T-cell (primary cell): ENCODE measurements at places on chromosomes 12 and 14.

- DNase-seq, result no peak
Observed at GRCh38 chr14:68791902-68792677, 777 bp downstream of the ZFP36L1 start.

- DNase-seq, result no peak
Observed at GRCh38 chr14:23299211-23299957, 3.3 kb downstream of the PPP1R3E start.

DNA sequence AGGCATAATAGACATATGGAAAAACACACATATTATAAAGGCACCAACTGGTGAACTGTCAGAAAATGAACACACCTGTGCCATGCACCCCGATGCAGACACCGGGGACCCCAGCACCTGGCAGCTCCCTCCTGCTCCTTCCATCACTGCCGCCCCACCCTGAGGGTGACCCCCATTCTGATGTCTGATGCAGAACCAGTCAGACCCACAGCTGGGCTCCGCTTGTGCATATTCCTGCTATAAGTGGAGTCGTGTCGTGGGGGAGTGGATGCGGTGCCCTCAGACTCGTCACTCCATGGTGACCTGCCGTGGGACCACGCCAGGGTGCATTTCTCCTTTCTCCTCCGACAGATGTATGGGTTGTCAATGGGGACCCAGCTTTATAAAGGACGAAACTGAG lies 45.7 kb upstream of the MEG3 start:
- DNase-seq, result no peak

GRCh38 chr12:19215115-19215514 lies 85.6 kb downstream of the PLEKHA5 start:
- no peak for DNase-seq

DNA sequence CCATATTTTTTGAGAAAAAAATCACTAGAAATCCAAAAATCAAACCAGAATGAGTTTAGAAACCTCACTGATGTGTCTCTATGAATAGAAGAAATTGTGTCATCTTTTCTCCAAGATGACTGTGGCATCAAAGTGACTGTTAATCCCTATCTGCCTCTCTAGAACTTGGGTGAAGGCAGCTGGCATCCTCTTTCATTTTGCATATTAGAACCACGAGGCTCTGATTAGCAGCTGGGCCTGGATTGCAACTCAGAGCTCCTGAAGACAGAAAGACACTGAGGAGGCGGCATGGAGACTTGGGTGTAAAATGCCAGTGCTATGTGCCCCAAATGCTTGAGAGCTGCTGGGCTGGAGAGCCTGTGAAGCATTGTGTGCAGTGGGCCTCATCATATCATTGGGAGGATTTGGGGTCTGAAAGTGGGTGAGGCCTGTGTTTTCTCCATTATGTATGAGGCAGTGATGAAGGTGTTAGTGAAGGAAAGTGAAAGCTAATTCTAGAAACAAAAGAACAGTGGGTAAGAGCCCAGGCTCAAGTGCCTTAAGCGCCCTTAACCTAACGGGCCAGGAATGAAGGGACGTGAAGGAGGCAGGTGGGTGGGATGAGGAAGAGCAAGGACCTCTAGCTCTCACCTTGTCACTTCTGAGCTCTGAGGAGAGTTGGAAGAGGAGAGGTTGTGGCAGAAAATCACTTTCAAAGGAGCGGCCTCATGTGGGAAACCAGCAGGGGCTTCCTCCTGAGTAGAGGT lies 26.2 kb downstream of the NKX2-8 start:
- DNase-seq, result no peak

GRCh38 chr12:5611162-5611561 lies 179.3 kb downstream of the NTF3 start:
- no peak for DNase-seq

- no peak for DNase-seq
Observed at GRCh38 chr12:46470036-46470627, 97.6 kb upstream of the SLC38A2 start.

GRCh38 chr12:62711631-62712241 lies 223.2 kb downstream of the PPM1H start:
- DNase-seq, result no peak

DNA sequence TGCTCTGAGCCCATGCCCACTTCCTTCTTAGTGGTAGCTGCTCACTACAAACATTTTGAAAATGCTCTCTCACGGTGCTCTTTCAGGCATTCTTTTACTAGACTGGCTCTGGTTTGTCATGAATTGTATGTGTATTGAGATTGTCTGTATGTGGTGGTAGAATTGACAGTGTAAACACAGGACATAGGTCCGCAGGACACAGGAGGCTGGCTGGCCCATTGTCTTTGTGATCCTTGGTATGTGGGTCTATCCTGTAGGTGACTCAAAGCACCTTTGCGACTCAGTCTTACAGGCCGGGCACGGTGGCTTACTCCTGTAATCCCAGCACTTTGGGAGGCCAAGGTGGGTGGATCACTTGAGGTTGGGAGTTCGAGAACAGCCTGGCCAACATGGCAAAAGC lies 250.9 kb downstream of the C12orf75 start:
- no peak for DNase-seq

- DNase-seq, result no peak
Observed at GRCh38 chr12:69936766-69937165, 111.7 kb downstream of the MYRFL start.

- DNase-seq, result peak; percentile 48
Observed at GRCh38 chr12:89862511-89863445, 154.1 kb upstream of the ATP2B1 start.

DNA sequence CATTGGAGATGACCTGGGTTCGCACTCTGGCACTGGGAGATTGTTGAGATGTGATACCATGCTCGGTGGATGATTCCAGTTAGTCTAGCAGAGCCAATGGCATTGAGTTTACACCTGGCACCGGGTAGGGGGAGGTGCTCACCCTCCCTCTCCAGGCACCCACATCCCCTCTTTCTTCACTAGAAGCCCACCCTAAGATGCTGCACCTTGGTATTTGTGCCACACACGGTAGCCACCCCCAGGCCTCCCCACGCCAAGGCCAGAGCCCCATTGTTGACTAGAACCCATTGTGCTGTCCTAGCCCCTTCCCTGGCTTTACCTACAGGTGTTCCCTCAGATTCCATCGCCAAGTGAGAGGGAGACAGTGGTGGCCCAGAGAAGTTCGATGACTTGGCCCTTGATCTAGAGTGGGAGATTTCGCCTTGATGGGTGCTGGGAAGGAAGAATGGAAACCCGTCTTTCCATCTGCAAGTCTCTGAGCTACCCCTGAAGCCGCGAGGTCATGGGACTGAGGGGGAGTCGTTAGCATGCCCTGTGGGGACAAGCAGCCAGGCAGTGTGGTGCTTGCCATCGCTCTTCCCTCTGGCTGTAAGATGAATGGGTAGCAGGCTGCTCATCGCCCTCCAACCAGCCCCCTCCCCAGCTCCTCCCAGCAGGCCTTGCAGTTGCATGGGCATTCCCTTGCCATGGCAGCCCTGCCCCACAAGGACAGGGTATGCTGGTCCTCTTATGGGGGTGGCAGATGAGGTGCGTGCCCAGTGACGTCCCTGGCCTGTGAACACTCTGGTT lies 8.7 kb downstream of the CCND2 start:
- no peak for DNase-seq

GRCh38 chr12:6667559-6668210 lies 4.8 kb upstream of the ING4 start:
- DNase-seq, result no peak

DNA sequence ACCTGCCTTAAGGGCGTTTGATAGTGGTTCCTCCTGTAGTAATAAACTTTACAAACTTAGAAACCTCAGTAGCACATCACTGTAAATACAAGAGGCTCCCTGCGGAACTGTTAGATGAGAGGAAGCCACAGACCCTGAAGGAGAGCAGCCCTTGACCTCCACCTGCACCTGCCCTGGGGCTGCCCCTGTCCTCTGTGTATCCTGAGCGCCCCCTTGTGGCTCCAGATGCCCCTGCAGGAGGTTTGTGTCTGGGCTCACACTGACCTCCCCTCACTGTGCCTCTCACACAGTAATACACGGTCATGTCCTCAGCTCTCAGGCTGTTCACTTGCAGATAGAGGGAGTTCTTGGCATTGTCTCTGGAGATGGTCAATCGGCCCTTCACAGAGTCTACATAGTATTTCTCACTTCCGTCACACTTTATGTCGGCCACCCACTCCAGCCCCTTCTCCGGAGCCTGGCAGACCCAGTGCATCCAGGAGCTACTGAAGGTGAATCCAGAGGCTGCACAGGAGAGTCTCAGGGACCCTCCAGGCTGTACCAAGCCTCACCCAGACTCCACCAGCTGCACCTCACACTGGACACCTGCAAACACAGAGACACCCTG lies 1059.8 kb downstream of the TMEM121 start:
- peak; percentile 49 for DNase-seq

- no peak for DNase-seq
Observed at GRCh38 chr12:31962076-31962475, 2.9 kb downstream of the RESF1 start.

GRCh38 chr12:47234576-47235141 lies 154.9 kb upstream of the AMIGO2 start:
- no peak for DNase-seq

DNA sequence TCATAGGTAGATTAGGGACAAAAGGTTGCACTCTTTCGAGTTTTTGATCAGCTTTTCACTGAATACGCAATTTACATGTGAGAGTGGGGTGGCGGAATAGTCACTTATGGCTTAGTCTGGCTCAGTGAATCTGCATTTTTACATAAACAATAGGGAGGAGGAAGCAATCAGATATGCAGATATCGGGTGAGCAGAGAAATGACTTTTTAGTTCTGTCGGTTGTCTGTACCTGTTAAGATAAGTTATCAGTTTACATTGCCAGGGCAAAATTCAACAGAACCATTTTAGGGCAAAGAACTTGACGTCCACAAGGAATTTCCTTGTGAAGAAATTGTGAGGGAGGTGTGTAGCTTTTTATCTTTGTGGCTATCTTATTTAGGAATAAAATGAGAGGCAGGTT lies 15.4 kb upstream of the EGLN3 start:
- DNase-seq, result no peak

GRCh38 chr14:64998455-64998931 lies 11.8 kb downstream of the FNTB start:
- DNase-seq, result no peak

DNA sequence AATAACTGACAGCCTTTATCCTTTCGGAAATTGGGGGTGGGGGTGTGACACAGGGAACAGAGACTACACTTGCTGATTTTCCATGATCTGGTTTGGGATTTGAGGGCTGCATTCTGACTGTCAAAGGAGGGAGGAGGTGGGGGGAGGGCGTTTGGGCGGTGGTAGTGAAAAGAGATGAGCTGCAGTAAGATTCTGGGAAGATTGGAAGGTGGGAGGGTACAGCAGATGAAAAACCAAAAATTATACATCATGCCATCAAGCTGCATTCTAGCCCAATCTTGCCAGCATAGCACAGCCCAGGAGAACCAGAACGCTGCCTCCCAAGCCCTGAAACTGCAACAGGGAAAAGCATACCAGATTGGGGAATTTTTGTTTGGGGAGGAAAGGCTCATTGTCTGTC lies 2.4 kb downstream of the RND1 start:
- no peak for DNase-seq

DNA sequence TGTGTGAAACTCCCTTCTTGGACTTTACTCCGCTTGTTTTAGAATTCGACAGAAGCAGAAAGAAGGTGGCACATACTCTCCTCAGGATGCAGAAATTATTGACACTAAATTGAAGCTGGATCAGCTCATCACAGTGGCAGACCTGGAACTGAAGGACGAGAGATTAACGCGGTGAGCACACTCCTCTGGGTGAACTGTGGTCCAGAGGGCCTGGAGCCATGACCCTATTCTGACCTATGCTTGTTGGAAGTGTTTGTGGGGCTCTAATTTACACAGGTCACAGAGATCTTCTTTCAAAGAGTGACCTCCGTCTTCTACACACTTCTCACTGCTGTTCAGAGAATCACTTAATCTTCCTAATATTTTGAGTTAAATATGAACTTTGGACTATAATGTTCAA lies 72.5 kb upstream of the MYF6 start:
- DNase-seq, result no peak

GRCh38 chr14:80560800-80561657 lies 349.7 kb upstream of the DIO2 start:
- DNase-seq, result no peak

GRCh38 chr12:92208613-92209121 lies 63.0 kb upstream of the BTG1 start:
- DNase-seq, result peak; percentile 18

DNA sequence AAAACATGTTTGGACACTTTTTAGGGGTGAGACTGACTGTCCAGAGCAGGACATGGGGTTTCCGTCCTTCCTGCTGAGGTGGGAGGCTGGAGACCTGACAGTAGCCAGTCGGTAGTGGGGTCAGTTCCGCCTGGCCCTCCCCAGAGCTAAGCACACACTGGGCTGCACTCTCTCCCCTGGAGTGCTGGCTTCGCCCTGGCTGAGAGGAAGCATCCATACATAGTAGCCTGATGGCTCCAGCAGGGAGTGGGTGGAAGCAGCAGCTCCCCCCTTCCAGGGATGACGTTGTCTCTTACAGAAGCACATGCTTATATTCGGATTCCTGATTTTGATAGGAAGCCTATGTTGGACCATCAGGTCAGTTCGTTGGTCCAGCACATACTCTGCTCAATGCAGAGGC lies 40.4 kb downstream of the SFSWAP start:
- no peak for DNase-seq

DNA sequence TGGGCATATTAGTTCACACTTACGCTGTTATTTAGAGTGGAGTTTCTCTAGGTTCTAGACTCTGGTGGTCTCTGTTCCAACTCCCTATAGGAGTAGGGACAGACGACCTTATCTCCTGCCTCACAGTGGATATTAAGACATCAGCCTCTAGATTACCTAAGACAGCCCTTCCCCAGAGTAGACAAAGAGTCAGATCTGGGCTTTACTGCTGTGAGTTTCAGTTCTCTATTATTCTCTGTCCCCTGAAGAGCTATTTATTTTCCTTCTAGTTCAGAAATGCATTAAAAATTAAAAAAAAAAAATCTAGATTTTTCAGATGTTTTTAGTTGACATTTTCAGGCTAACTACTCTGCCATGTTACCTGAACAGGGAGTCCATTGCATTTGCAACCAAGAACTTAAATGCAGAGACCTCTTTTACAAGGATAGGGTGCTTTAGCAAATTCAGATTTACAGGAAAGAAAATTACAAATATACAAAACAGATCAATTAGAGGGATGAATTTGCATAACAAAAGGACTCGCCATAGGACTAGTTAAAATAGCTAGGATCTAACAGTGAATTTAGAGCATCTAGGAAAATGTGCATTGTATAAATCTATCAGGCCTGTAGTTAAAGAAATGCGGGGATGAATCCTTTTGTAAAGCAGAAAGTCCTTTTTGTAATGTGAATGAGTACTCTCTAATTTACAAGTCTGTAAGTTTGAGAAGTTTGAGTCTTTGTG lies 381.4 kb downstream of the APAF1 start:
- DNase-seq, result no peak

DNA sequence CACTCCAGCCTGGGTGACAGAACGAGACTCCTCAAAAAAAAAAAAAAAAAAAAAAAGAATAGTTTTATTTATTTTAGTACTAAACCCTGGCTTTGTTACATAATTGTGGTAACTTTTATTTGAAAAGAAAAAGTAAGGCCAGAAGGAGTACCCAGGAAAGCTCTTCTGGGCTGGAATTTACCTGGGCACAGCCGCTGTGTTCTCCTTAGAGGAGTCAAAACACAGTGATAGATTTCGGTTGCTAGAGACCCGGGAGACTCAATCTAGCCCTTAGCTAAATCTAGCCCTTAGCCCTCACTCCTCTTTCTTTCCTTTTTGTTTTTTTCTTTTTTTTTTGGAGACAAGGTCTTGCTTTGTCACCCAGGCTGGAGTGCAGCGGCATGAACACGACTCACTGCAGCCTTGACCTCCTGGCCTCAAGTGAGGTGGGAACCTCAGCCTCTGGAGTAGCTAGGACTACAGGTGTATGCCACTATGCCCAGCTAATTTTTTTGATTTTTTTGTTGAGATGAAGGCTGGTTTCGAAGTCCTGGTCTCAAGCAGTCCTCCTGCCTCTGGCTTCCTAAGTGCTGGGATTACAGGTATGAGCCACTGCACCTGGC lies 49.7 kb downstream of the SYNE2 start:
- DNase-seq, result no peak
